ENCODE measurements at places on chromosomes 12 and 14.
A peak's percentile ranks its signal among the peaks of the same experiment; 100 is the strongest.

DNA sequence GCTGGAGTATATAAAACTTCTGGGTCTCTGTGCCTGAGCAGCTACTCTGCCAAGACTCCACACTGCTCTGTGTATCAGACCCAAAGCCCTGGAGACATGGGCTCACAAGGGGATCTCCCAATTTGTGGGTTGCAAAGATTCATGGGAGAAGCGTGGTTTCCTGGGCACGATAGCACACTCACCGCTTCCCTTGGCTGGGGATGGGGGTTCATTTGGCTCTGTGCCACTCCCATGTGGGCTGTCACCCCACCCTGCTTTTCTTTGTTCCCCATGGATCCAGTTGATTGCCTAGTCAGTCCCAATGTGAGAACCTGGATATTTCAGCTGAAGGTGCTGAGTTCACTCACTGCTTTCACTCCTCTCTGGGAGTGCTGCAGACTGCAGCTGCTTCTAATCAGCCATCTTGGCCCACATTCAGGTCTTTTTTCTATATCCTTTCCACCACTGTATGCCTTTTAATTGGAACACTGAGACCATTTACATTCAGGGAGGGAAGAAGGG is 40.0 kb upstream of the PCNX4 start:
- DNase-seq = peak; percentile 57

DNA sequence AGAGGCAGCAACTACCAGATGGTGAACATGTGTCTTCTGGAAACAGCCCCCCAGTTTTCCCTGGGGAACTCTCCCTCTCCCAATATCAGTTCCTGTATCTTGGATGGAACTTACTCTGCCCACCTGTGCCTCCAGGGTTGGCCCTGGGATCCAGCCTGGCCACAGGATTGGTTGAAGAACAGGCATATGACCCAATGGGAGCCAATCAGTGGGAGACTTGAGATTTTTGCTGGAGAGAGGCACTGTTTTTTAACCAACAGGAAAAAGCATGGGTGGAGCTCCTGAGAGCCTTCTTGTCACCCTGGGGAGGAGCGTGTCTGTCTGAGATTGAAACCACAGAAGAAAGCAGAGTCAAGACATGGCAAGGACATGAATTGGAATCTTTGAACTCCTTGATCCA is 33.6 kb upstream of the COX6A1 start:
- DNase-seq = no peak

GRCh38 chr14:63308723-63309317 is 9.9 kb downstream of the GPHB5 start:
- no peak for DNase-seq

GRCh38 chr12:64824500-64825142 is at the start of gene TBC1D30:
TSS of gene TBC1D30 (plus strand) at chr12:64824647. CDS start at chr12:64824880, 233 bp downstream.
- DNase-seq = no peak

- no peak for DNase-seq
These were observed 296.2 kb upstream of the FLRT2 start for GRCh38 chr14:85233756-85234155.

DNA sequence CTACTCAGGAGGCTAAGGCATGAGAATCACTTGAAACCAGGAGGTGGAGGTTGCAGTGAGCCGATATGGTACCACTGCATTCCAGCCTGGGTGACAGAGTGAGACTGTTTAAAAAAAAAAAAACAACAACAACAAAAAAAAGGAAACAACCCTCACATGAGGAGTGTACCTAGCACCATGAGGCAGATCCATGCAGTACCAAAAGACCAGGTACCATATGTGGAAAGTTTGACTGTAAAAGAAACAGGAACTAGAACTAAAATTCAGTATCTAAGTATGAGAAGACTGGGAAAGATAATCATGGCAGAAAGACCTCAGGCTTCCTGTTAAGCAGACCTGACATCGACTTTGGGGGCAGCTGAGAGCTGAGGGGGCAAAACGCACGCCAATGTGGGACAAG is 55.1 kb downstream of the TRAFD1 start:
- DNase-seq = no peak

DNA sequence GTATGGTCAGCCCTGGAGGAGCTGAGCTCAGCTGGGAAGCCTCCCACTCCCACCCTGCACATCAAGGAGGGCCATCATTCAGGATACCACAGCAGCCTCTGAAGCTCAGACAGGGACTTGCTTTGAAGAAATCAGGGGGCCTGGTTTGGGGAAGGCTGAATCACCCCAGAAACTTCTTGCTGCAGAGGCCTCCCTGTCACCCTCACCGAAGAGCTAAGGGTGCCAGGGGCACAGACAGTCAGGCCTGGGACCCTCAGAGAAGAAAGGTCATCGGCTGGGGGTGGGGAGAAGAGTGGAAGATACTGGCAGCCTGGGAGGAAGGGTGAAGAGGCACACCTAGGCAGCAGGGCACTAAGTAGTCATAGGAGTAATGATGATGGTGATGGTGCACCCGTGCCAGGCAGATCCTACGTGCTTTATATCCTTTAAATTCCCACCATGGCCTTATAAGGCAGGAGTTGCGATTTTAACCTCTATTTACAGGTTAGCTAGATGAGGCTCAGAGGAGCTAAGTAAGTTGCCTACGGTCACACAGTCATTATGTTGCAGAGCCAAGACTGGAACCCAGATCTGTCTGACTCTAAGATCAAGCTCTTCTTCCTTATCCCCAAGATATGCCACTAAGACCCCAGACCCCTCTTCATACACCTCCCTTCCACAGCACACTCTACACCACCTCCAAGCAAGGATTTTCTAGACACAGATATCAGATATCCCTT is 28.5 kb upstream of the PNMA1 start:
- DNase-seq = no peak

DNA sequence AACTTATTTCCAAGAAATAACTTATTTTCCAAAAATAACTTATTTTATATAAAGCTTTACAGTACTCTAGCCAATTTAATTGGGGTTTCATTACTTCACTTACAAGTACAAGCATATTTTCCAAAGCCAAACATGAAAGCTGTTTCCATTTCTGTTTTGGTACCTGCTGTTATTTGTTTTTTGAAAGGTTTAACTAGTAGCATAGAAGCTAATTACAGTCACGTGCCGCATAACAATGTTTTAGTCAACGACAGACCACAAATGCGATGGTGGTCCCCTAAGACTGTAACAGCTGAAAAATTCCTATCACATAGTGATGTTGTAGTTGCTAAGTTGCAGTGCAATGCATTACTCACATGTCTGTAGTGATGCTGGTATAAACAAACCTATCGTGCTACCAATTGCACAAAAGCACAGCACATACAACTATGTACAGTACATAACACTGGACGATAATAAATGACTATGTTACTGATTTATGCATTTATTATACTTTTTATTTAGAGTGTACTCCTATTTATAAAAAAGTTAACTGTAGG is 21.7 kb downstream of the PTPN21 start:
- no peak for DNase-seq

DNA sequence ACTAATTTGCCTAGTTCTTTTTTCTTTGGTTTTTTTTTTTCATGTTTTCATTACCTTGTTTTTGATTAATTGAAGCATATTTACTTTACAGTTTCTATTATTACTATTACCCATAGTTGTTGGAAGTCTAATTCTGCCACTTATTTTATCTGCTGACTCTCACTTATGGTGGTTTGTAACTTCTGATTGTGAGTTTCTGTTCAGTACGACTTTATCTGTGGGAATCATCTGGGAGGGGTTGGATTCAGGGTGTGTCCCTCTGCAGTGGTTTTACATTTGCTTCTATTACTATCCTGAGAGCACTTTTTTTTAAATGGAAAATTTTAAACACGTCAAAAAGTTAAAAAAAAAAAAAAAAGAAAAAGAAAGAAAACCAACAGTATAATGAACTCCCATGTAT is 26.4 kb upstream of the SOS2 start:
- DNase-seq = no peak

- DNase-seq = no peak
These were observed 34.3 kb downstream of the KICS2 start for GRCh38 chr12:64187794-64188193.

GRCh38 chr14:77027538-77028383 is 747 bp downstream of the IRF2BPL start:
- no peak for DNase-seq

Measured in skin of body (tissue), 3 donors.